ENCODE measurements at places on chromosomes 11 and 22.

DNA sequence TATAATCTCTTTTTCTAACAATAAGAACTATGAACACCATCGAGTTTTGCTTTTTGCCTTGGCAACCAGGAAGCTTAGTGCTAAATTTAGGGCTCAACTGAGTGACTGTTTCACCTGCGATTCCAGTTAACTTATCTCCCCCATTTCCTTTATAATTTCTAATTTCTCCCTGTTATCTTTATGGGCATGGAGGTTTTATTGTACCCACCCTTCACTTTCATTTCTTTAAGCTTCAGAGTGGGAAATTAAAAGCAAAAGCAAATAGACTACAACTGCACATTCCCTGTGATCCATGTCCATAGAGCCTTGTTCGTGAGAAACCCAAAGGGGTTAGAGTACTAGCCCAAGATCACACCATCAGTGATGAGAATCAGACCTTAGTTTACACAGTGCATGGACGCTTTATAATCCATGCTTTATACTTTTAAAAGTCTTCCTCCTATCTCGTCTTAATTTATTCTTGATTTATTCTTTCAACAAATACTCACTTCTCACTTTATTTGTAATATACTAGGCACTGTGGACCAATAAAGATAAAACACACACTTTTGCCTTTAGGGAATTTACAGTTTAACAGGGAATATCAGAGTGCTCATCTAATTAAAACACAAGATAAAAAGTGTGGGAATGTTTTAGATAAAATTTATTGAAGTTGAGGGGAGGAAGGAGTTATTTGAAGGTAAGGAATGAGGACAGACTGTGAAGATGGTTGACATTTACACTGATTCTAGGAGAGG is 40.6 kb downstream of the ADAMTS15 start:
- H3K36me3 ChIP-seq = no peaks in the 10 kb centered on the region
- no peak overlapping the region for H3K4me3 ChIP-seq
- H3K27me3 ChIP-seq = peaks cover 5% of the 10 kb centered on the region
- DNase-seq = no peak
- H3K4me1 ChIP-seq = no peaks in the 10 kb centered on the region
- no peak overlapping the region for H3K27ac ChIP-seq

DNA sequence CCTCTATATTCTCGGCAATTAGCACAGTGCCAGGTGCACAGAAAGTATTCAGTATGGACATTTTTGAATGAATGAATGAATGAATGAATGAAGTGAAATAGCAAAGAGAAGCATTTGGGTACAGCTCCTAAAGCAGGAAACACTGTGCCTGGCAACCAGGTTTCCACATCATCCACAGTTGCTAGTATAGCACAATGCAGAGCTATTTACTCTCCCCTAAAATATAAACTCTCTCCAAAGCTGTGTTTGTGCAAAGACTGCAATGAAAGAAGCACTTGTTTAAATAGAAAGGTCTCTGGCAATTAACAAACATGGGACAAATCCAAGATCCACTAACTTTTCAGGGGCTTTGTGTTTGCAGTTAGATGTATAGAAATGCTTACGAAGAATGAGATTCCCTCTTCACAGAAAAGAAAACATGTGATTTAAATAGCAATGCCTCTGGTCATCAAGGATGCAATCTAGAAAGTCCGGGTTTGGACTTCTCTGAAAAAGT is 103.0 kb upstream of the OPCML start:
- H3K36me3 ChIP-seq = no peaks in the 10 kb centered on the region
- H3K27me3 ChIP-seq = peaks cover 5% of the 10 kb centered on the region
- no peak overlapping the region for H3K4me3 ChIP-seq
- DNase-seq = no peak
- H3K27ac ChIP-seq = no peak overlapping the region

GRCh38 chr11:69567951-69568808 is 72.8 kb upstream of the CCND1 start:
- H3K27ac ChIP-seq = no peak overlapping the region
- H3K27me3 ChIP-seq = peaks cover 40% of the 10 kb centered on the region
- no peak for DNase-seq
- H3K4me3 ChIP-seq = no peak overlapping the region
- H3K4me1 ChIP-seq = no peaks in the 10 kb centered on the region

DNA sequence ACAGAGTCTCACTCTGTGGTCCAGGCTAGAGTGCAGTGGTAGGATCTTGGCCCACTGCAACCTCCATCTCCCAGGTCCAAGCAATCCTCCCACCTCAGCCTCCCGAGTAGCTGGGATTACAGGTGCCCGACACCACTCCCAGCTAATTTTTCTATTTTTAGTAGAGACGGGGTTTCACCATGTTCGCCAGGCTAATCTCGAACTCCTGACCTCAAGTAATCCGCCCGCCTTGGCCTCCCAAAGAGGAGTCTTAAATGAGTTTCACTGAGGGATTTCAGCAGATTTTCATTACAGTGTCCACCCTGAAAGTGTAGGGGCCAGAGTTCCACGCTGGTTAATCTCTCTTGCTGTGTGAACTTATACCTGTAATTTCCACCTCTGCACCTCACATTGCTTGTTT is 412 bp upstream of the RPS3 start:
- peak overlapping the region; percentile 99 for H3K27ac ChIP-seq
- H3K4me3 ChIP-seq = peak overlapping the region; percentile 98
- peaks cover 40% of the 10 kb centered on the region for H3K4me1 ChIP-seq
- H3K27me3 ChIP-seq = peaks cover 10% of the 10 kb centered on the region
- peaks cover 38% of the 10 kb centered on the region for H3K36me3 ChIP-seq
- no peak for DNase-seq

DNA sequence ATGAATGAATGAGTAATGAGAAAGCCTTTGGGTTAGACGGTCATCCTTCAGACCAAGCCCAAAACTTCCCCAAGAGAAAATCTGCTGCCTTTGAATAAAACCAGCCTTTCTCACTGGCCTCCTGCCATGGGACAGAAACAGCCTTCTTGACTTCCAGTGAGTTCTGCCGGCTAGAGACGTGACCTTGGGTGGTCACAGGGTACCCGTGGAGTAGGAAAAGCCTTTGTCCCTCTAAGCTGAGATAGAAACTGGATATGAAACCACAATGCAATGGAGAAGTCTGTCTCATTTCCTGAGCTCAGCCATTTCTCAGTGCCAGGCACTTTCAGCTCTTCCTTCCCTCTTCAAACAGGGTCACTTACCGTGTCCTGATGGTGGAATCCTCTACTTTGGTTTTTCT is 21.2 kb upstream of the YWHAH start:
- H3K27ac ChIP-seq = no peak overlapping the region
- no peak overlapping the region for H3K4me3 ChIP-seq
- peaks cover 11% of the 10 kb centered on the region for H3K4me1 ChIP-seq
- H3K36me3 ChIP-seq = no peaks in the 10 kb centered on the region

GRCh38 chr11:119486691-119487259 is 63.8 kb upstream of the THY1 start:
- DNase-seq = no peak
- no peaks in the 10 kb centered on the region for H3K4me1 ChIP-seq
- H3K4me3 ChIP-seq = no peak overlapping the region
- peaks cover 7% of the 10 kb centered on the region for H3K27me3 ChIP-seq
- no peaks in the 10 kb centered on the region for H3K36me3 ChIP-seq

DNA sequence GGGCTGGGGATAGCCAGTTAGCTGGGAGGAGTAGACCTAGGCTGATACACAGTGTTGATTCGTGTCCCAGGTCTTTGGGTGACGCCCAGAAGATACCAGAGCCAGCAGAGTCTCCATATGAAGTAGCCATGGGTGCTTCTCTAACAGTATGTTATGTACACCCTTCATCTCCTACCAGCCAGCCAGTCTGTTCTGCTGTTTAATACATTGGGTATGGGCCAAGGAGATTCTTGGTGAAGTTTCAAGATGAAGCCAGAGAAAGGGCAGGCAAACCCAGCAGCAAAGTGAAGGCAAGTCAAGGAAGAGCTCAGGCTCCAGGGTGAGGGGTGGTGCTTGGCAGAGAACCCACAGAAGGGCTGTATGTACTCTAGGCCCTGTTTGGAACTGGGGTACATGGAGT is 56.4 kb downstream of the PPFIBP2 start:
- H3K4me3 ChIP-seq = no peak overlapping the region
- DNase-seq = no peak
- peaks cover 8% of the 10 kb centered on the region for H3K36me3 ChIP-seq

- no peaks in the 10 kb centered on the region for H3K27me3 ChIP-seq
- DNase-seq = no peak
- no peaks in the 10 kb centered on the region for H3K36me3 ChIP-seq
- peaks cover 19% of the 10 kb centered on the region for H3K4me1 ChIP-seq
- no peak overlapping the region for H3K4me3 ChIP-seq
- peak overlapping the region; percentile 60 for H3K27ac ChIP-seq
Measured at GRCh38 chr11:119284344-119285157, 32.4 kb downstream of the MCAM start.

DNA sequence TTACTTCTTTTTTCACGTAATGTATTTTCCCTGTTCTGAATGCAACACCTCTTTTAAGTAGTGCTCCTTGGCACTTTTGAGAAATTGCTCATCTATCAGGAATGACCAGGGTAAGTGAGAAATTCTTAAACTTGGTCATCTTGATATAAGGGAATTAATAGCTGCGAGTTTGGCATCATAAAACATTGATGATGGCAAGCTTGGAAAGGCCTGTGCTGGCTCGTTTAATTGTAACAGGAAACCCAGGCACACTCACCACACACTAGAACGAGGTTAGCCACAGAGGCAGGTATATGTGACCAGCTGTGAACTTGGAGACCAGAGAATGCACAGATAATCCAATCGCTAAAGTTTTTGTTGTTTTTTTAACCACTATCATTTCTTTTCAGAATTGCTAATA is 24.3 kb downstream of the FAM118A start:
- peaks cover 15% of the 10 kb centered on the region for H3K4me1 ChIP-seq
- no peak for DNase-seq
- H3K27ac ChIP-seq = no peak overlapping the region

DNA sequence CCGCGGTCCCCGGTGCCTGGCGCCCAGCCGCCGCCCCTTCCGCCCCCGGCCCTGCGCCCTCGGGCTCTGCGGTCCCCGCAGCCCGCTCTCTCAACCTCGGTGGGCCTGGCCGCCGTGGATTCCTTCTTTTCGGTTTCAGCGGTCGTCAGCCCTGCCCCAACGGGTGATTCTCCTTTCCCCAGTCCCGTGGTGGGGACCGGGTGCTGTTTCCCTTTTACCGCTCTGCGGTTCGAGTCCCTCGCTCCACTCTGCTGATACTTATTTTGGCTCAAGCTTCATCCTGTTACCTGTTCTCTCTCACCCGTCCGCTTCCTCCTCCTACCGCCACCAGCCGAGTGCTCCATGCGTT is 494 bp downstream of the ZDHHC5 start:
- H3K27me3 ChIP-seq = no peaks in the 10 kb centered on the region
- H3K4me3 ChIP-seq = peak overlapping the region; percentile 88
- H3K27ac ChIP-seq = peak overlapping the region; percentile 98
- peaks cover 10% of the 10 kb centered on the region for H3K36me3 ChIP-seq
- DNase-seq = no peak

- H3K27ac ChIP-seq = no peak overlapping the region
- no peaks in the 10 kb centered on the region for H3K36me3 ChIP-seq
- no peak overlapping the region for H3K4me3 ChIP-seq
- H3K4me1 ChIP-seq = no peaks in the 10 kb centered on the region
- no peaks in the 10 kb centered on the region for H3K27me3 ChIP-seq
Measured at GRCh38 chr11:29962243-29962642, 54.6 kb downstream of the KCNA4 start.

DNA sequence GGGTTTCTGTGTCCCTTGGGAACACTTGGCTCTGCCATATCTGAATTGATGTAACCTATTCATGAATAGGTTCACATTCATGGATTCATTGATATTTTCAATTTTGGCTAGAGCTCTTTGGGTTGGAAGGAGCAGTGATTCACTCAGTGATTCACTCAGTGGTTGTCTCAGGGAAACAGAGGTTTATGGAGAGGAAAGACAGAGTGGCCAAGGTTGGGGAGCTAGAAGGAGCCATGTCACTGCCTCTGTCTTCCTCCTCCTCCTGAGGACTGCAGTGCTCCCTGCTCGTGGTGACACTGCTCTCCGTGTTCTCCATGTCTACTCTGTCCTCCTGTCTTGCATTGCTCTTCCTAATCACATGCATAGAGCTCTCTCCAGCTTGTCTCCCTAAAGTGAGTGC is 17.4 kb downstream of the CEP164 start:
- H3K27me3 ChIP-seq = no peaks in the 10 kb centered on the region
- no peak overlapping the region for H3K4me3 ChIP-seq
- H3K4me1 ChIP-seq = no peaks in the 10 kb centered on the region

DNA sequence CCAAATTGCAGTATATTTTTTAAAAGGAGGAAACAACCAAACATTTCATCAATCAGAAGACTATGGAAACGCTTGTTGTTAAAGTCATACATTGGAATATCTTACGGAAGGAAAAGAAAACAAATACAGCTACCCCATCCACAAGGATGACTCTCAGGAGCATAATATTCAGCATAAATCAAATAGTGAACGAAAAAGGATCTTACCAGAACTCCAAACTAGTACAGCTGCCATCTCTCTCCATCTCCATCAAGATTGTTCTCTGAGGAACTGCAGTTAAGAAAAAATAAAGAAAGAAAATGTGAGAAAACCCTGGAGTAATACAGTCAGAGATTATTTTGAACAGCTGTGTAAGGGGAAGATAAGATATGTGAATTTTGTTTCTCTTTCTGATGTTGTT is 299.8 kb upstream of the CNTN5 start:
- no peak for DNase-seq
- no peaks in the 10 kb centered on the region for H3K36me3 ChIP-seq
- H3K27ac ChIP-seq = no peak overlapping the region
- H3K4me1 ChIP-seq = no peaks in the 10 kb centered on the region

- H3K4me1 ChIP-seq = no peaks in the 10 kb centered on the region
- DNase-seq = no peak
- H3K4me3 ChIP-seq = no peak overlapping the region
- no peaks in the 10 kb centered on the region for H3K36me3 ChIP-seq
Measured at GRCh38 chr11:119622454-119623143, 106.4 kb downstream of the NECTIN1 start.

DNA sequence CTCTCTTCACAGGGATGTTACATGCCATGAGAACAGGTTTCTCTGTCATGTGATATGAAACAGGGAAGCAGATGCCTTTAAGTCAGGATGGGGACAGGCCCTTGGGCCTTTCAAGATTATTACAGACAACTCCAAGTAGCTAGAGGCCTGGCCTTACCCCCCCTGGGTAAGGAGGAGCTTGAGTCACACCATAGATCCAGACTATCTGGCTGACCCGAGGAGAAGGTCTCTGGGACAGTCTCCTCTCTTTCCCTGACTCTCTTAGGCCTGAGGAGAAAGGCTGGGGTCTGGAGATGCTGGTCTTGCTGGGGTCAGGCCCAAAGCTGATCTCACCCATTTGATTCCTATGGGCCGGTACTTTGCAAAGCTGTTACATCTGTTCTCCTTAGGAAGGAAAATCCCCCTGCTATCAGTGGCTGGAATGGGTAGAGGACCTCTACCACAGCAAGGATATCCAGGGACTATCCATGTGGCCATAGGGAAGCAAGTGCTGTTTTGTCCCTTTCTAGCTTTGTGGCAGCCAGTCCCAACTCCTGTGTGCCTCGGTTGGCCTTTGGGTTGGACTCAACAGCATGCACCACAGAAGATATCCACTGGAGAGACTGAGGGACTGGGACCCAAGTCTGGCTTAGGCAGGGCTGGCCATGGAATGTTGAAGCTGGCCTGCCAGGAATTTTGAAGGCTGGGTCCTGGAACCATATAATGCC is 25.2 kb downstream of the RELT start:
- H3K36me3 ChIP-seq = no peaks in the 10 kb centered on the region
- no peaks in the 10 kb centered on the region for H3K4me1 ChIP-seq
- no peak overlapping the region for H3K4me3 ChIP-seq
- H3K27ac ChIP-seq = no peak overlapping the region

Measured in activated T-cell treated with anti-CD3 and anti-CD28 coated beads, Interleukin-2, amount 50 U/mL, for 72 hours (primary cell).